ENCODE measurements at places on chromosomes 2 and 18.

DNA sequence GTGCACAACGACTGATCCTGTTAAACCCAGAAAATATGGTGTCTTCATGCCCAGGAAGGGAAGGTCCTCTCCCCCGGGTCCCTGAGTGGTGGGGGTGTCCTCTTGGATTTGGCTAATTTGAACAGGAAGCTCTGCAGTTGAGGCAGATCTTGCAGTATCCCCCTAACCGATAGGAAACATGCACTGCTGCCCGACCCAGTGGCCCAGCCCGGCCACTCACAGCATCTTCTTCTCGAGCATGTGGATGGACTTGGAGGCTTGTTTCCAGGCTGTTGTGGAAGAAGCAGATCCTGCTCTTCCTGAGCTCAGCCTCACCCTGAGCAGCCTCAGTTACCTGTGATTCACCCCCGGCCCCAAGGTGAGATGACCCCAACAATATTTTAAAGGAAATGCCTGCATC, 46.4 kb upstream of the ASB1 start:
- peak; percentile 48 for DNase-seq

GRCh38 chr2:217206016-217206725, 346.3 kb upstream of the TNP1 start:
- DNase-seq = no peak

DNA sequence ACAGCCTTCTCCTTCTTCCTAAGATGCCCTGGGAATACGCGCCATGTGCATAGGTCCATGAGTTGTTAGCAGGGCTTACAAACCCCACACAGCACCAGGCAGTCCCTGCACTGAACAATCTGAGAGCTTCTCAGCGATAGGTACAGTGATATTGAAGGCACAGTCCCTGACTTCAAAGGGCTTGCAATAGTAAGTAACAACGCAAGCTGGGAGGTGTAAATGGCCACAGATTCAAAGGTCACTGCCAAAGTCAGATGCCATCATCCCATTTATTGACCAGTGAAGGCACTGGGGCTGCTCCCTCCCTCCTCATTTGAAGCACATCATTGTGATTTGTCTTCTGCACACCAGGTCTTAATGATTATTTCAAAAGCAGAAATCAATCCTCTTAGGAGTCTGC, 541 bp upstream of the SCYGR3 start:
- DNase-seq = no peak

GRCh38 chr2:6211236-6211635, 519.1 kb downstream of the SOX11 start:
- no peak for DNase-seq

DNA sequence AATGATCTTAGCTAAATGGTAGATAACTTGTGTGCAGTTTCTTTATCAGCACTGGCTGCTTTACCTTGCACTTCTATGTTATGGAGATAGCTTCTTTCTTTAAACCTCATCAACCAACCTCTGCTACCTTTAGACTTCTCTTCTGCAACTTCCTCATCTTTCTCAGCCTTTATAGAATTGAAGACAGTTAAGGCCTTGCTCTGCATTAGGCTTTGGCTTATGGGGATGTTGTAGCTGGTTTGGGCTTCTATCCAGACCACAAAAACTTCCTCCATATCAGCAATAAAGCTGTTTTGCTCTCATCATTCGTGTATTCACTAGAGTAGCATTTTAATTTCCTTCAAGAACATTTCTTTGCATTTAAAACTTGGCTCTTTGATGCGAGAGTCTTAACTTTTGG, 123.7 kb downstream of the PIK3C3 start:
- peak; percentile 13 for DNase-seq

- DNase-seq = no peak
Measured at GRCh38 chr2:95757988-95758387, 166.2 kb downstream of the TRIM43 start.

DNA sequence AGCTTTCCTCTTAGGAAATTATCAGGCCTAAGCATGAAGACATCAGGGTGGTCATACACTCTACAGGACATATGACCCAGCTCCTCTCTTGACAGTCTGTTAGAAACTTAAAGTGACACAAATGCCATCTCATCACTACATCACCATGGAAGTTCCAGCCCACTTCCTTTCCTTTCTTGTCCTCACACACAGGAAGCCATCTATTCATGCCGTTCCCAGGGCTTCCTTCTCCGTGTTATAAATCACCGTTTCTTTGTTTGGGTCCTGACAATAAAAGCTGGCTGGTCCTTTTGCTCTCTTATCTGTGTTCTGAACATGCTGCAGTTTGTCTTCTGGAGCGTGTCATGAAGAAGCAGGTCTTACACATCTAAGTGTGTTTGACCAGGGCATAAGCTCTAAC, 692.1 kb upstream of the CELF4 start:
- no peak for DNase-seq

DNA sequence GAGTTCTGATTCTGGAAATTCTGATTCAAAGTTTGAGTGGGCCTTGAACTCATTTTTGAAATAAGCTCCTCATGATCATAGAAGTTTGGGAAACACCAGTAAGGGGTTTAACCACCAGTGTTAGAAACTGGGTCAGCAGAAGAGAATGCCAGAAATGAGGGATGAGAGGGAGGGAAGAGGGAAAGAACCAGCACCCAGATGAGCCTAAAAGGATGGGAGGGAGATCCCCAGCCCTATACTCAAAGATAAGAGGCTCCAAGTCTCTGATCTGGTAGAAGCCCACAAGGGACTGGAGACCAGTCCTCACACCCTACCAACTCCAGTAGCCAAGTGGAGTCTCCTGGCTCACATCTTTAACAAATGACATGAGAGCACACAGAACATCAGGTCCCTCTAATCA, 305.0 kb upstream of the NRP2 start:
- no peak for DNase-seq

GRCh38 chr18:24397131-24397693, 412 bp downstream of the OSBPL1A start:
- DNase-seq = peak; percentile 80

GRCh38 chr18:42929181-42929580, 186.3 kb downstream of the RIT2 start:
- DNase-seq = no peak

DNA sequence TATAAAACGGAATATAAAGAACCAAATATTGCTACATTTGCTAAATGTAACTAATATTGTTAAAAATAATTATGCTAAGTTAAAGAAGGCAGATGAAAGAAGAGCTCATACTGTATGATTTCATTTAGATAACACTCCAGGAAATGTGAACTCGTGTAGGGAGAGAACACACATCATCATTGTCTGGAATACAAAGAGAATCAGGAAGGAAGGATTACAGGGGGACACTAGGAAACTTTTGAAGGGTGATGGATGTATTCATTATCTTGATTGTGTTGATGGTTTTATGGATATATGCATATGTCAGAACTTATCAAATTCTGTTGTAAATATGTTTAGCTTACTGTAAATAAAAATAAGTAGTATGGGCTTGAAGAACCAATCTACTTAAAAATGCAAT, 104.1 kb upstream of the TRIB2 start:
- DNase-seq = no peak

DNA sequence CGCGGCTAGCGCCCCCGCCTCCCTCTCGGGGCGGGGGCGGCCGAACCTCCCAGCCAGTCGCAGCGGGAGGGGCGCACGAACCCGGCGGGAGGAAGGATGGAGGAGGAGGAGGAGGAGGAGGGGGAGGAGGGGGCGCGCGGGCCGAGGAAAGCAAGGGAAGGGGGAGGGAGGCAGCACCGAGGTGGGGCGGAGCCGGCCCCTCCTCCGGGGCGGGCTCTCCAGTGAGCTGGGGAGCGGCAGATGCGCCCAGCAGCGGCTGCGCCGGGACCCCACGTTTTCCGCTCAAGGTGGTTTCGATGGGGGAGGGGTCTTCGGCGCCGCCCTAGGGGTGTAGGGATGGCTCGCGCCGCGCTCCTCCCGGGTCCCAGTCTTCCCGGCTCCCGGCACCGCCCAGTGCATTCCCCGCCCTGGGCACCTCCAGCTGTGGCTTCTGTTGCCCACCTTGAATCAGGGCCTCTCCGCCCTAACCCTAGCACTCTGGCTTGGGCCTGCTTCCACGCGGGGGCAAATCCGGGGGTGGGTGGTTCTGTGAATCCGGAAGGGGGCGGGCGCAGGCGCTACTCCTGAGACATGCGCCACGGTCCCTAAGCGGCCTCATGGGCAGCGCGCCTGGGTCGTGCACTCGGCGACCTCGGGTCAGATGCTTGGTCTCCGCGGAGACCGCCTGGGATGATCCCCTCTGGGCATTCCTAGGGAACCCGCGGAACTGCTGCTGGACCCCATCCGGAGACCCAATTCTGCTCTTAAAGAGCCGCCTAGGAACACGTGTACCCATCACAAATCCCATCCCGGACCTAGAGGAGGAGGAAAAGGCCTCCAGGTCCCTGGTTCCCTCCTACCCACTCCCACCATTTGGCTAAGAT, at the start of gene FBXO41:
TSS of gene FBXO41 (minus strand) at position 183 of the 863 bp plus-strand sequence. CDS start 14,848 bp downstream, outside the sequence.
- peak; percentile 97 for DNase-seq

- DNase-seq = no peak
Measured at GRCh38 chr2:200356857-200357384, 50.4 kb downstream of the SPATS2L start.

GRCh38 chr18:8121942-8122480, 487.2 kb upstream of the RAB12 start:
- DNase-seq = no peak

DNA sequence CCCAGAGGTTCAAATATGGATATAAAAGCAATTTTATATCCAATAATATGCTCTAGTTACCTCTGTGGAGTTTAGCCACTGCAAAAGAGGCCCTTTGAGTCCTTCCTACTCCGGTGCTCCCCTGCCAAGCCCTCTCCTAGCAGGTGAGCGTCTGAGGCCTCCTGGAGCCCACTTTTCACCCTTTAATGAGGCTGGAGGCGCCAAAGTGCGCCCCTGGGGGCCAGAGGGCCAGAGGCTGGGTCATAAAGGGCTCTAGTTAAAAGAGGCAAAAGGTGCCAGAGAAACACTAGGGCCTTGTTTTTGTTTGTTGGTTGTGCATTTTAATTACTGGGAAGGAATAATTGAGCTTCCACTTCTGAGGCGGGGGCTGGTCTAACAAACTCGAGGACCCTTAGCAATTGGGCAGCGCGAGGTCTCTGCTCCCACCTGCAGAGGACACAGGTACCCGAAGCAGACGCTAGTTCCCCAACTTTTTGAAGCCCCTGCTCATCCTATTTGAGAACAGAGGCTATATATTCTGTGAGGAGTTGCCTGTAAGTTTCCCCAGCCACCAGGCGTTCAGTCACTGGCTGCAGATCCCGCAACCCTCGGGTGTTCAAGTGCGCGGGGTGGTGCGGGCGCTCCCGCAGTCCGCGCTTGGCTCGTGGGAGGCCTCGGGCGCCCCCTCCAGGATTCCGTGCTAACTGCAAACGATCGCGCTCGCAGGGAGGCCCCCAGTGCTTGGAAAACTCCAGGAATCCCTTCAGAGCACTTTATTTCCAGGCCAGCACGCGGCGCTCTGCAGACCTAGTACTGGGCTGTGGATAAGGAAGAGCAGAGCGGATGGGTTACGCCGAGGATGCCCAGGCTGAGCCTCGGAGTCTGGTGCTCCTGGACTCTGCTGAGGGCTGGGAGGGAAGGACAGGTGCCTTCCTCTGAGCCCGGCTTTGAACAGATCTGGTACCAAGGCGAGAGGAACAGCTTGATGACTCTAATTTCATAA, 14.1 kb downstream of the MSGN1 start:
- DNase-seq = peak; percentile 53

GRCh38 chr18:50097702-50098101, 97.2 kb downstream of the MYO5B start:
- DNase-seq = no peak

GRCh38 chr2:174172802-174173355, 75.5 kb downstream of the OLA1 start:
- DNase-seq = no peak

- DNase-seq = peak; percentile 89
Measured at GRCh38 chr2:224946895-224947294, 95.4 kb downstream of the DOCK10 start.

DNA sequence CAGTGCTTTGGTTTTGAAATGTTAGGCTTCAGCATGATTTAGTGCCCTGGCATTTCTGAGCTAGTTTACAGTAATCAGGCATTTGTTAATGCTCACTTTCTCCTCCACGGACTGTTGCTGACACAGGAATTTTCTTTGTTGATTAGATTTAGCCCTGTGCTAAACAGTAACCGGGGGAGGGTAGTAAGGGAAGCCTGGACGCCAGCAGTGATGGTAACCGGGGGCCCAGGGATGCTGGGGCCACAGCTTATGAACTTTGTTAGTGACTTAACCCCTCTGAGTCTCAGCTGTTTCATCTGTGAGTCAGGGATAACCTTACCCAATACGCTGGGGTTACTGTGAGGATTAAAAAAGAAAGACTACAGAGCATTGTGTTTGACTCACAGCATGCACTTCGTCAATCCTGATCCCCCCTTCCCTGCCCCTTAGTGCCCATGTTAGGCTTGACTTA, 33.5 kb downstream of the KLHL29 start:
- no peak for DNase-seq

GRCh38 chr2:170019060-170019805, 158.7 kb upstream of the MYO3B start:
- DNase-seq = no peak

DNA sequence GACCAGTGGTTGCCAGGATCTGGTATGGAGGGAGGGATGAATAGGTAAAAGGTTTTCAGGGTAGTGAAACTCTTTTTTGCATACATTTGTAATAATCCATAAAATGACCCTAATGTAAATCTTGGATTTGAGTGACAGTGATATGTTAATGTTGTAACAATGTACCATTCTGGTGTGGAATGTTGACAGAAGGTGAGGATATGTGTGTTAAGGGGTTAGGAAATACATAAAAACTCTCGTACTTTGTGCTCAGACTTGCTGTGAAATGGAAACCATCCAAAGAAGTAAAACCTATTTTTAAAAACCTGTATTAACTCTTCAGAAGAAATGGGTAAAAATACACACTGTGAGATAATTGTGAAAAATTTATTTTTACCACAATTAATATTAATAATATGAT, 66.2 kb downstream of the SYT4 start:
- no peak for DNase-seq

DNA sequence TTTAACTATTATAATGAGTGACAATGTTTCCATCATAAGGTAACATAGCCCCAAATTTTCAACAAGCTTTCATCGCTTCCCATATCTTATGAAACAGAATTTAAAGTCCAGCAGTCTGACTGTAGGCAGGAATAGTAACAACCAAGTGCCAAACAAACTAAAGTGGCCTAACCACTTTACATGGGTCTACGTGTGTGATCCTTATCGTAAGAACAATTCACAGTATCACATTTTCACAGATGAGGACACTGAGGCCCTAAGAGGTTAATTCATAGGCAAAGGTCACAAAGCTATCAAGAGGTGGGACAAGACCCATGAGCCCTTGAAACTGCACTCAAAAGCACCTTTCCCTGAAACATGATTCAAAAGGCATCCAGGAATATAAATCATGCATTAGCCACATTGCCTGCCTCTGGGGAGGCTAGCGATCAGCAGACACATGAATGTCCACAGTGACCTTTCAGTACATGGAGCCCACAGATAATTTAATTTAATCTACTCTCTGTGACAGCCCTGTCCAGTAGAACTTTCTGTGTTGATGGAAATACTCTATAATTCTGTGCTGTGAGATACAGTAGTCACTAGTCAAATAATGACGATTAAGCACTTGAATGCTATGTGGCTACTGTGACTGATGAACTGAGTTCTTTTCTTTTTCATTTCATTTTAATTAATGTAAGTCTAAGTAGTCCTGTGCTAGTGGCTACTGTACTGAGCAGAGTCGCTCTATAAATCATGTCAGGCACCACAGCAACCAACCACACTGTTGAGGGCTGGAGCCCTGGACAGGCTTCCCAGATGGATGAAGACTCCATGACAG, 30.3 kb downstream of the KIDINS220 start:
- DNase-seq = no peak
